ENCODE measurements at places on chromosomes 11 and 22. TPM values are rescaled to one million over a fixed set of nuclear protein-coding genes. Genes with fewer than 3 reads are reported as not detected.

DNA sequence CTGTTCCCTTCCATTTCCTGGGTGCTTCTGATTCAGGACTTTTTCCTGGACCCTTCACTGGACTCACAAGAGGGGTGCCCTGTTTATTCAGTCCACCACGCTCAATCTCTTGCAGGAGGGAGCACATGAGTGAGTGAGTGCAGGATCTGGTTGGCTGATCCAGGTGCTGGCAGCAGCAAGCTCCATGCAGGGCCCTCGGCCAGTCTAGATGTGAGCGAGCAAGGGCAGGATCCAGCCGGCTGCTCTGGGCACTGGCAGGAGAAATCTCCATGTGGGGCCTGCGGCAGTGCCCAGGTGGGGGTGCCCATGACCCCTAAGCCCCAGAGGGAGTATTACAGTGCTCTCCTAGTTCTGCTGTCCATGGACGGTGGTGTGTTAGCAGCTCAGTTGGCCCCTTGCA, 11.5 kb upstream of the FOLR3 start:
- H3K27ac ChIP-seq = no peak overlapping the region
- DNase-seq = no peak
- H3K4me3 ChIP-seq = no peak overlapping the region
- no peaks in the 10 kb centered on the region for H3K4me1 ChIP-seq
- H3K36me3 ChIP-seq = no peaks in the 10 kb centered on the region
- no peaks in the 10 kb centered on the region for H3K27me3 ChIP-seq

DNA sequence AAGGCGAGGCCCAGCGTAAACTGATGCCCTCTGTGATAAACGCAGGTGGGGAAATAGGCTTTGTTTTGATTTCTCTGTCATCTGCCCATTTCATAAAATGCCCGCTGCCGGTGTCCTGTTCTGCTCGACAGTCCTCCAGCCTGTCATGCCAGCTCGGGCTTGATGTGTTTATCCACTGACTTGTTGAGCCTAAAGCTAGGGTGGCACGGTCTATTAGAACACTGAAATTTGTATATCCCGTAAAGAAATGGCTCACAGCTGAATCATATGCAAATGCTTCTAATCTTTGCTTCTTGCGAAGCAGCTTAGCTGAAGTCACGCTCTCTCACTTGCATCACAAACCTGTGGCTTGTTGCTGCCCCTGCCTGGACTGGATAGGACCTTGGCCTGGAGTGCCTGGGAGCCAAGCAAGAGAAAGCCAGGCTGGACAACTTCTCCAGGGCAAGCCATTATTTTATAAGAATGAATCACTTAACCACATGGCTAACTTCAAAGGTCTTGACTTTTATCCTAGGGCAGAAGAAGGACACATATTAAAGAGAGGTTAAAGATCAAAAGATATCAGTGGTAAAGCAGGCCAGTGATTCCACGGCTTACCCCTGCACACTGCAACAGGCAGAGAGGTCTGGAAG, 33.1 kb downstream of the EHF start:
- H3K27me3 ChIP-seq = no peaks in the 10 kb centered on the region
- peaks cover 41% of the 10 kb centered on the region for H3K4me1 ChIP-seq
- no peaks in the 10 kb centered on the region for H3K36me3 ChIP-seq

DNA sequence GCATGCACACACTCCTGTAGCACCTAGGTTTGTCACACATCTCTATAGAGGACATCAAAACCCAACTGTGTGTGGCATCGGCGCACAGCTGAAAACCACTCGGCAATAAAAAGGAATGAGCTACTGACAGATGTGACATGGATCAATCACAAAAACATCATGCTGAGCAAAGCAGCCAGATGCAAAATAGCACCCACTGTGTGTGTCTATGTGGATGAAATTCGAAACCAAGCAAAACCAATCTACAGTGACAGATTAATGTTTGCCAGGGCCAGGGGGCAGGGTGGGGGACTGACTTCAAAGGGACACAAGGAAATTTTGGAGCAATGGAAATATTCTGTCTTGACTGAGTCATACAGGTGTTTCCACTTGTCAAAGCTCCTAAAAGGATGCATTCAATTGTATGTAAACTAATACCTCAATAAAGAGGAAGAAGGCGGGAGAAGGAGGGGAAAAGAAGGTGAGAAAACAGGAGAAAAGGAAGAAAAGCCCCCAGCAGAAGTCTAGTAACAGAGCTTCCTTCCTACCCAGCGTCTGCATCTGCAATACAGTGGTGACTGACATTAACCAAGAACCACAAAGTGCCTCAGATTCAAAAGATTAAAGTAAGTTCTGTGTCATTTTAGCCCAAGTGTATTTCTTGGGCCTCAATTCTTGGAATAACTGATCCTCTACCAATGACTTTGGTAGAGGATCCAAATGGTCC, 49.8 kb downstream of the PACSIN2 start:
- DNase-seq = no peak
- no peaks in the 10 kb centered on the region for H3K27me3 ChIP-seq
- peaks cover 17% of the 10 kb centered on the region for H3K4me1 ChIP-seq
- no peak overlapping the region for H3K4me3 ChIP-seq
- peaks cover 2% of the 10 kb centered on the region for H3K36me3 ChIP-seq
- H3K27ac ChIP-seq = no peak overlapping the region

DNA sequence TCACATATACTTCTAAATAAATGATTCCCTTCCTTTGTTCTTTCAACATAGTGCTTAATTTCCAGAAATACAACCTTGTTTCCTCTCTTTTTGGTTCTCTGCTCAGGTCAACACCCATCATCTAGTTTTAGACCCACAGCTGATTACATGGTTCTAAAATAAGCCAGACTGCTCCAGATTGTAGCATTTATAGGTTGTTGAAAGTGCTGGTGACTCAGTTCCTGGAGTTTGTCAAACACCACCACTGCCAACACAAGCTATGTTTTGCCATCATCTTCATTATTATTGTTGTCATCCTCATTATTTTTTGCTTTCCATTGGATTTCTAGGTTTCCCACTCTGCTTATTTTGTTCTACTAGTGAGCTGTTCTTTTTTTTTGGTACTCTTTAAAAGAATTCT, 22.3 kb upstream of the MMP20 start:
- H3K4me1 ChIP-seq = no peaks in the 10 kb centered on the region
- H3K4me3 ChIP-seq = no peak overlapping the region
- H3K27me3 ChIP-seq = no peaks in the 10 kb centered on the region
- peak; percentile 1 for DNase-seq

DNA sequence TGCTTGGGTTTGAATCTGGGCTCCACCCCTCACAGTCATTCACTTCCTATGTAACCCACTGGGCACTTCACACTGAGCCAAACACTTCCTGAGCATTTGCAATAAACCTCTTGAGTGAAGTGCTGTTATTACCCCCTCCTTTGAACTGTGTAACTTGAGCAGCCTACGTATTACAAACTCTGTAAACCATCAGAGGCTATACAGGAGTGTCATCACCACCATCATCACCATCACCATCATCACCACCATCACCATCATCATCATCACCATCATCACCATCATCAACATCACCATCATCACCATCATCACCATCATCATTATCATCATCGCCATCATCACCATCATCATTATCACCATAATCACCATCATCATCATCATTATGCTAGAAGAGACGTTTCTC, 18.4 kb downstream of the RTL6 start:
- H3K36me3 ChIP-seq = no peaks in the 10 kb centered on the region
- no peak for DNase-seq
- no peak overlapping the region for H3K27ac ChIP-seq
- H3K27me3 ChIP-seq = no peaks in the 10 kb centered on the region
- no peak overlapping the region for H3K4me3 ChIP-seq

- no peak for DNase-seq
- no peak overlapping the region for H3K4me3 ChIP-seq
- H3K27me3 ChIP-seq = no peaks in the 10 kb centered on the region
- no peaks in the 10 kb centered on the region for H3K36me3 ChIP-seq
- H3K4me1 ChIP-seq = peaks cover 19% of the 10 kb centered on the region
These were observed 5.0 kb downstream of the KCNJ11 start for GRCh38 chr11:17383461-17383860.

Gene CALCA
- not detected for total RNA-seq
